ENCODE measurements at places on chromosomes 6 and 20.

GRCh38 chr20:5967469-5967868 is 17.0 kb downstream of the MCM8 start:
- no peak for DNase-seq

DNA sequence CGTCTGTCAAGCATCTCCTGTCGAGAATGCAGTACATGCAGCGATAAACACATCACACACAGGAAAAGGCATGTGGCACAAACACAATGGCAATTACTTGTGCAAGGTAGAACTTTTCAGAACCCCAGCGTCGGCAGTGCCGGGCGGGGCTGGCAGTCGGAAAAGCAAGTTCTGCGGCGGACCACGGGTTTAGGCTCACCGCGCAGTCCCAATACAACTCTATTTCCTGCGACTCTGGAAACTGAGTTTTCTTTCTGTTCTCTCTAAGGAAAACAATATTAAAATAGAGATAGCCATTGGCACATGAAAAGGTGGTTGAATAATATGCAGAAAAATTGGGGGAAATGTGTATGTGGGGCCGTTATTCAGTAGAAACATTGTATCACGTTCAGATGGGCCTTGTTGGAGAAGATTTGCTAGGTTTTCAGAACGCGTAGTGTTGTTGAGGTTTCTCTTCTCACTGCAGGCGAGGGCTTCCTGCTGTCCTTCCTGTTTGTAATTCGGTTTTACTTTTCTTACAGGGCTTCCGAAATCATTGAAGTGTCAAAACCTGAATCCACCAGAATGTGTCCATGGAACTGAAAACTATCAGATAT is 369.5 kb downstream of the THBS2 start:
- DNase-seq: no peak

DNA sequence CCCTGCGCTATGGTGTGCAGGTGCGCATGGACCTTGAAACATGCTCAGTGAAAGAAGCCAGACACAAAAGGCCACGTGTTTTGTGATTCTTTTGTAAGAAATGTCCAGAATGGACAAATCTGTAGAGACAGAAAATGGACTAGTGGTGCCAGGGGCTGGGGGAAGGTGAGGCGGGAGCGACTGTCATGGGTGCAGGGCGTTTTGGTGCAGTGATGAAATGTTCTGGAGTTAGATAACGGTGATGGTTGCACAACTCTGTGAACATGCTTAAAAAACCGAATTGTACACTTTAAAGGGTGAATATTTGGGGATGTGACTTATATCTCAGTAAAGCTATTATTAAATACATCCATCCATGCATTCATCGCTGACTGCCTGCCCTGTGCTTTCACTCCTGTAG is 31.7 kb upstream of the NTSR1 start:
- DNase-seq: no peak

- peak; percentile 91 for DNase-seq
These were observed at the start of gene DEF6 for GRCh38 chr6:35297601-35298481. TSS of gene DEF6 (plus strand) at chr6:35297818. CDS start at chr6:35297857, 39 bp downstream.

DNA sequence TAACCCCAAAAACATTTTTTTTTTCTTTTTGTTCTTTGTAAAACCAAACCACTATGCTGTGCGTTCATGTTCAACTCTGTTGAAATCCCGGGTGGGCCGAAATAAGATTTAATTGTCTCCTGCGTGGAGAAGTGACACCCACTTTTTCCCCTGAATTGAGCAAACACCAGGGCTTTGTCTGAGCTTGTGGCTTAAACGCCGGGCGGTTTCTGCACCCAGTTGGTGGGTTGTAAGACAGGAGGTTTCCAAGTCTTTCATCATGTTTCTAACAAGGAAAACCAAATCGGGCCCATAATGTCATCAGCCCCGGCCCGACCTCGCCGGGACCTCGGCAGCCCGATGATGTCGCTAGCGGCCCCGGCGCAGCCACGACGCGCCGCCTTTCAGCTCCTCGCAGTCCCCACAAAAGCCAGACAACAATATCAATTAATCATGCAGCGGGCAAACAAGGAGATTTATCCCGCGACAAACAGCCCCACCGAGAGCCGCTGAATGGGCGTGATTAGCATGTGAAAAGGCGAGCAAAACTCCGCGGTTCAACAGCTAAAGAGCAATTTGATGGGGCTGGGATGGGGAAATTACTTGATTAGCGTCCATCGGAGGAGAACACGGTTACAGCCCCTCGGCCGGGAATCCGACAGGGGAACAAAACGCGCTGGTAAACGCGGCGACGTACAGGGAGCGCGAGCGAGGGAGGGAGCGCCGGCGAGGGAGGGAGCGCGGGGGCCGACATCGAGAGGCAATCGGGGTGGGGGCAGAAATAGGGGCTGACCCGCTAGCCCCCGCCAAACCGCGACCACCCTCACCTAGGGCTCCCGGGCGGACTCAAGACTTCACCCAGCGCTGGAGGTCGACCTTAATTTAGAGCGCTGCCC is 5.3 kb downstream of the LINC00237 start:
- peak; percentile 29 for DNase-seq

DNA sequence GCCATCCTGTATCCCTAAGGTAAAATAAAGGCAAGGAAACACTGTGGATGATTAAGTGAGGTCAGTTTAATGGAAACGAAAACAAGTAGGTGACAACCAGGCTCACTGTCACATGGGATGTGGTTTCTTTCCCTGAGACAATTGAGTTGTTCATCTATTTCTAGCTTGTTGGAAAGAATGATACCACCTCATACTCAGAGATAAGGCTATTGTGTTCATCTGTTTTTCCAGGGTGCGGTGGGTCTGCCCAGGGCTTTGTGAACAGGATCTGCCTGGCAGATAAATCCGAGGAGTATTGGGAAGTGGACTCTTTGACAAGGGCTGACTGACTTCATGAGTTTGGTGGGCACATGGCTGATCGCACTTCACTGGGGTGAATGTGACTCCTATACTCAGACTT is 80.8 kb upstream of the TIAM2 start:
- no peak for DNase-seq

GRCh38 chr6:145844933-145845540 is 30.4 kb upstream of the FBXO30 start:
- no peak for DNase-seq

DNA sequence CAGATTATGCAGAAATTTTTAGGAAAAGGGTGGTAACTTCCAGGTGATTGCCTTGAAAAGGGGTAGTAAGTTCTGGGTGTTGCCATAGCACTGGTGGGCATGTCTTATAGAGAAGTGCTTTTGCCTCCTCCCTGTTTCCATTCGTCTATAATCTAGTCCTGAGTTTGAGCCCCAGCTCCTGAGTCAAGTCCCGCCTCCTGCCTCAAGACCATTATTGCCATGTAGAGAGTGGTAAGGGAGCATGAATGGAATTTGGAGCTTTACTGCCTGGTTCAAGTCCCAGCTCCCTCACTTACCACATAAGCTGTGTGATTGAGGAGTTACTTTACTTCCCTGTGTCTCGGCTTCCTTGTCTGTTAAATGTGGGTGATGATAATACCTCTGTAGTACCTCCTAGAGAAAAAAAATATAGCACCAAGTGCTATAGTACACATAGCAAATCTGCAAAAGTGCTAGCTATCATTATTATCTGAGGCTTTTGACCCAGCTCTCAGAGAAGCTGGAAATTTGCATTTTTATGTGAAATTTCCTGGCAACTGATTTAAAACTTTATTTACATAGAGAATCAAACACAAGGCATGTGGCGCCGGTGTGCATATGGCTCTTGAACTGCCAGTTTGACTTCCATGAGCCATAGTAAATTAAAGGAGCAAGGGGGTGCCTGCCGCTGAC is 36.0 kb downstream of the TGM6 start:
- no peak for DNase-seq

GRCh38 chr20:36339646-36340592 is 33.8 kb downstream of the DLGAP4 start:
- no peak for DNase-seq

- DNase-seq: no peak
These were observed 2.7 kb upstream of the C6orf62 start for GRCh38 chr6:24721461-24722215.

DNA sequence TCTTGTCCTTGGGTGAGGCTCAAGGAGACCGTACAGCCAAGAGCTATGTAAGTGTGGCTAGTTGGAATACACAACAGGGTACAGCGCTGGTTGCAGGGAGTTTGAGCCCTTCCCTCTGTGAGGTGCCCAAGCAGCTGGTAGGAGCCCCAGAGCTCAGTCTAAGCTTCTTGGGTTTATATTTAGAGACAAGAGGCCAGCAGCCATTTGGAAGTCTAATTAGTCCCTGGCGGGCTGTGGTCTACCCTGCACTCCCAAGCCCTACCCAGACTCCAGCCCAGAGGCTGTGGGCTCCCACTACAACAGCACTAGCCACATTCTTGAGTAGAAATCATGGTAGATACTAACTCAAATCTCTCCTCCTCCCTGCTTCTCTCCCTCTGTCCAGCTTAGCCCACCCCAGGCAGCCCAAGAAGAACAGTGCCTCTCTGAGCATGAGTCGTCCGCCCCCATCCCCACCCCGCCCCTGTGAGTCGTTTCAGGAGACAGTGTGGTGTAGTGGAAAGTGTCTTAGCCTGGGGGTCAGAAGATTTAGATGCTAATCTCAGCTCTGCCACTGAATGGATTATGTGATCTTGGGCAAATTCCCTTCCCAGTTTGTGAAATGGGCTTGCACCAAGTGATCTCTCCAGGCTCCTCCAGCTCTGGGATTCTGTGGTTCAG is 37.8 kb downstream of the EIF2S2 start:
- no peak for DNase-seq

GRCh38 chr6:166025149-166025898 is 142.3 kb downstream of the TBXT start:
- DNase-seq: no peak

DNA sequence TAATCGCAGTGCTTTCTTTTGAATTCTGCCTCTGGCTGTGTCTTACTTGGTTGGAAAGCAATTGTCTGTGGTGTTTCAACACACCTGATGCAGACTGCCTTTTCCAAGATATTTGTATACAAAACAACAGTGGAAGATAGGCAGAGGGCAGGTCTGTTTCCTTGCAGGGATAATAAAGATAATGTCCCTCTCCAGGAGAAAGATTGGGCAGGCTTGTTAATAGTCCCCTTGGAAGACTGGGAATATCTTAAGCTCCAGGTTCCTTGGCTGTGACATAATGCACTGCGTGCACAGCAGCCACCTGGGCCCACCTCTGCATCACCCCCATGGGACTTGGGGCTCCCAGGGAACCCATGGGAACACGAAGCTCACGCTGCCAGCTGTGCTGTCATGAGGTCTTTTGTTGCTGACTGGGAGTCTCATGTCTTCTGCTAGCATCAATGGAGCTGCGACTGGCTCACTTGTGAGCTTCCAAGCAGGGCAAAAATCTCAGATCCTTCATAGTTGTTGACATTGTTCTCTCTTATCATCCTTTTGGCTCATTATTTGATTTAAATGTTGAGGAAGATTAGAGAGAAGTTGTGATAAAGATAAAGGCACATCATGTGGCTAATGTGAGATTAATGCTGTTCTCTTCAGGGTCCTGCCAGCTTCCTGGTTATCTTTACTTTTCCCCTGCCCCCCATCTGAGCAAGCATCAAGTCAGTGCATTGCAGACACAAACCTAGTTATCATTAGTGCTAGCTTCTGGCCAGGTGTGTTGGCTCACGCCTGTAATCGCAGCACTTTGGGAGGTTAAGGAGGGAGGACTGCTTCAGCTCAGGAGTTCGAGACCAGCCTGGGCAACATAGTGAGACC is 107.1 kb upstream of the ASF1A start:
- no peak for DNase-seq

- DNase-seq: no peak
These were observed 87.0 kb downstream of the CDH22 start for GRCh38 chr20:46221256-46221833.

DNA sequence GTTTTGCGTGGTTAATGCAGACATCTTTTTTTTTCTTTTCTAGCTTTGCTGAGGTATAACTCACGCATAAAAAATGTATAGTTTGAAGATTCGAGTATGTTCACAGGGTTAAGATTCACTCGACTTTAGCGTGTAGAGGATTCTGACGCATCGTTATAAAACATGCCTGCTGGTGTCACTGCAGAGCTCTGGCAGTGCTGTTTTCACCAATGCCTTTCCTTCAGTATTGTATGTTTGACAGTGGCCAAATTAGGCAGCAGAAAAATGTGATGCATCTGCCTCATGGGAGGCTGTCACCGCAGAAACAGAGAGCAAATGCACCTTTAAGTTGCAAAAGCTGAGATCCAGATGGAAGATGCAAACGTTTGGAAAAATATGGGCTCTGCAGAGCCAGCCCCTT is 18.0 kb upstream of the SIRPB2 start:
- peak; percentile 36 for DNase-seq

DNA sequence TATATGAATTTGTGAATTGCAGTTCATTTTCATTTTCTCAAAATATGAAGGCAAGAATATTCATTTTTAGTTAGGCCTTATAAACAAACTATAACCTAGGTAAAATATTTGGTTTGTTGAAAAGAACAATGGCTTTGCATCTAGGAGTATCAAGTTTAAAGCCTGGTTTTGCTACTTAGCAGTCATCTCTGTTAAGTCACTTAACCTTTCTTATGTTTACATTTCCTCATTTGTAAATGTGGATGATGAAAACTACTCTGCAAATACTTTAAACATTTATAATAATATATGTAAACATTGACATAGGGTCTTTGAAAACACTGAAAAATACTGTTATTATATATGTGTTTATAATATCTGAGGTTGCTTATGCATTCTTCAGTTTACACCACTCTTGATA is 135.5 kb downstream of the CENPW start:
- no peak for DNase-seq

DNA sequence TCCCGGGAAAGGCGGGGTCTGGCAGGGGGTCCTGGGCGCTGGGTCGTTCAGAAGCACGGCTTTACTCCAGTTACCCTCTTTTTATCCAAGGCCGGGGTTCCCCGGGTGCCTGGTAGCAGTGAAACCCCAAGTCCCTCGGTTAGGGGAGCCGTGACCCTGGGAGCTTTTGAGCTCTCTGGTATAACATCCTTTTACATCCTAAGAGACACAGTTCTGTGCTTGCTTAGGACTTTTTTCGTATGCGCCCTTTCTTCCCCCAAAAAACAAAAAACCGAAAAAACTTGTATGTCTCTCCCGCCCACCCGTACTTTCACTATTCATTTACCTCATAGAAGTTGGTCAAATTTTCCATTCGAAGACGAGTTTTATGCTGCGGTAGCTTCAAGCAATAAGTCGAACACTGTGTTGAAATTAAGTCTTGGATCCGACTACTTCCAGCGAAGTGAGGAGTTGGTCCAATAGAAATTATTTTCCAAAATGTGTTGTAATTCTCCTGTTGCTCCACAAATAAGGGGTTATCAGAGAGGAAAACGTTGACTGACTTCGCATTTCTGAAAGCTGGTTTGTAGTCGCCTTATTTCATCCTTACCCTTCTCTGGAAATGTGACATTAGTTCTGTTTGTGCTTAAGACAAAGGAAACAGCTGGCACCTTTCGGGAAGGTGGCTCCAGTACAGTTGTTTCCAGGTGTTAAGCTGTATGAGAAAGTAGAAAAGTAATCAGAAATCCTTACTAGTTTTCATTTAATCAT is 816 bp upstream of the MAN1A1 start:
- DNase-seq: peak; percentile 68

GRCh38 chr6:162271922-162272321 is 455.6 kb downstream of the PRKN start:
- no peak for DNase-seq

GRCh38 chr6:45421709-45422502 is 44.2 kb upstream of the SUPT3H start:
- peak; percentile 46 for DNase-seq

Data from CD4-positive, alpha-beta T cell treated with Interleukin-21 for 1 hour (primary cell).